ENCODE measurements at places on chromosomes 4 and X. TPM values are rescaled to one million over a fixed set of nuclear protein-coding genes. Genes with fewer than 3 reads are reported as not detected.

The OPRPN gene
- total RNA-seq = not detected

The EPGN gene
- total RNA-seq = 4.3 TPM

The MAGEA11 gene
- total RNA-seq = not detected

The ZNF630 gene
- 5.4 TPM for total RNA-seq

DNA sequence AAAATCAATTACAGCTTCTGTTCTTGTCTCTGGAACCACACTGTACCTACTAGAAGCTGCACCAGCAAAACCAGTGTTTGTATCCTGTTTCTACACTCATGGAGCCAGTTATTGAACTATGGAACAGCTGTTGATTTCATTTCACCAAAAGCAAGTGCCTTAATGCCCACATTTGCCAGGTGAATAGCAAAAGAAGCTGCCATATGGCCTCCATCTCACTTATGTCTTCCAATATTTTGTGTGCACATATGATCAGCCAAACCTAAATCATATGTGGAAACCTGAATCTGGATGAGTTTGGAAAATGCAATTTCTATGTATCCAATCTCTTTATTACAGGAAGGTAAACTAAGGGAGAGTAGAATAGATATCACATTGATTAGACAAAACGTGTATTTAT, 415.8 kb upstream of the GRID2 start:
- DNase-seq = no peak

GRCh38 chr4:158667651-158668198, 4.0 kb downstream of the C4orf46 start:
- no peak for DNase-seq

- no peak for DNase-seq
Measured at GRCh38 chr4:39043861-39044363, 11.7 kb upstream of the TMEM156 start.

GRCh38 chrX:137195991-137196390, 162.2 kb upstream of the GPR101 start:
- DNase-seq = no peak

DNA sequence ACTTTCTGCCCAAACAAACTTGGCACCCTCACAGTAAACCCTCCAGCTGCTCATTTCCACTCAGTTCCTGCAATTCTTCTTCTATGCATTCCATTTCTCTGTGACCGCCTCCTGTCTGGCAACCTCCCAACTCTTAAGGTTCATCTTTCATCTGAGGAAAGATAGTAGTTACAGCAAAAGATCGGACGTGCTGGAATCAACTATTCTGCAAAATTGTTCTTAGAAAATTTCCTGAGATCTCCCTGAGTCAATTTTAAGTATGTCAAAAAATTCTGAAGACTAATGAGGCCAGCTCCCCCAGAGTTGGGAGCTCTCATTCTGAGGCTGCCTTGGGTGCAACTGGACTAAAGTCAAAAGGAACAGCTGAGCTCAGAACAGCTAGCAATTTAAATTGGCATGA, 1026.0 kb downstream of the ADGRL3 start:
- DNase-seq = no peak

- no peak for DNase-seq
Measured at GRCh38 chr4:17657090-17657489, 42.6 kb downstream of the MED28 start.

- DNase-seq = no peak
Measured at GRCh38 chrX:118872102-118872566, 48.5 kb downstream of the ZCCHC12 start.

DNA sequence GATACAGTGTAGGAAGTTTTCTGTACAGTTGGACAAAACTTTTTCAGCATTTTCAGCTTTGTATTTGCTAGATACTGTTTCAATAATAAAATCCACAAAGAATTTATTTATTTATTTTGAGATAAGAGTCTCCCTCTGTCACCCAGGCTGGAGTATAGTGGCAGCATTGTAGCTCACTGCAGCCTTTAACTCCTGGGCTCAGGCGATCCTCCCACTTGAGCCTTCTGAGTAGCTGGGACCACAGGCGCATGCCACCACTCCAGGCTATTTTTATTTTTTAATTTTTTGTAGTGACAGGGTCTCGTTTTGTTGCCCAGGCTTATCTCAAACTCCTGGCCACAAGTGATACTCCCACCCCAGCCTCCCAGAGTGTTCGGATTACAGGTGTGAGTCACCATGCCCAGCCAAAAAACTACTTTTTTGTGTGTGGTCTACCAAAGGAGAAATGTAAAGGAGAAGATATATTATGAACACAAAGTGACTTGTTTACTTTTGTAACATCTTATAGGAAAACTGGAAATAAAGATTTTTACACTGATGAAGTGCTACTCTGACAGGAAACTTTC, 13.0 kb upstream of the SOWAHD start:
- no peak for DNase-seq

DNA sequence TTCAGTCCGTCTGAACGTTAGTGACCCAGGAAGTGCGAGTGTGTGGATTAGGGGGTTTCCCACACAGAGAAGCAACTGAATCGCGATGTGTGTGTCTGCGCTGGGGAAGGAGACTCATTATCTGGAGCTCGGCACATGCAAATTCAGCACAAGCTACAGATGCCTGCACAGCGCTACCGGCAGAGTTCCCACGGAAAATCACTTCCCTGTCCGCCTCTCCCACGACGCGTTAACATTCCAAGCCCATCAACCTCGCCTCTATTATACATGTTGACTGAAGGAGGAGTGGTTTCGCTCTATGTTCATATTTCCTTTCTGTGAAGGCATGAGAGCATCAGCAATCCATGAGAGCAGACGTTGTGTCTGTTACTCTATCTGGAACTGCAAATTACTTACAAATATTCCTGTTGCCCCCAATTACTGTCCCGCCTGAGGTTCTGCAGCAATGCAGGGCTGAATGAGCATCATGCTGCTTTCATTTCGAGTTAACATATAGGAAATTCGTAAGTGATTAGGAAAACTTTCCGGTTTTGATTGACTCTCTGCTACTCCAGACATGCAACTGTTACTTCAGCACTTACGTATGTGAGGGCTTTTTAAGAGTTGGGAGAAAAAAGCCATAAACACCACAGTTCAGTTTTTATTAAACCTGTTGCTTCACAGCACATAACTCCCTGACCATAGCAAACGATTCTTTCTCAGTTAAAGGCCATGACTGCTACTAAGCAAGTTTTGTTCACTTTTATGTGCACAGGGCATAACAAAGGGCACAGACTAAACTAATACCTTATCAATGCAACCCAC, 15.0 kb upstream of the MTNR1A start:
- DNase-seq = no peak

GRCh38 chr4:3792813-3793212, 26.6 kb downstream of the ADRA2C start:
- no peak for DNase-seq

DNA sequence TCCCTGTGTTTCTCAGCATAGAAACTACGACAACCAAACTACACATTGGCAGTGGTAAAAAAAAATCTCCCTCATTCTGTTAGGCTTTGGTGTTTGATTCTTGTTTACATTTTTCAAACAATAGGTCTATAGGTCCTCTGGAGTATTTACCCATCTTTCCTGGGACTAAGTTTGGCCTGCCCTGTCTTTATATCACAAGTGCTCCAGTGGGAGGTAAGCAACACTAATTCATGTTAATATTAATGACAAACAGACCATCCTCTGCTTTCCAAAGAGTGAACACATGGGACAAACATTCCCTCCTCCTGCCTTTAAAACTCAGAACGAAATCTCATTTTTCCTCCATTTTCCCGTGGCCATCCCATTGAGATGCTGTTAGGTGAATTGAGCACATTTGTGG, 514.1 kb upstream of the INTU start:
- no peak for DNase-seq

- DNase-seq = no peak
Measured at GRCh38 chr4:159150396-159150795, 47.5 kb downstream of the RAPGEF2 start.

DNA sequence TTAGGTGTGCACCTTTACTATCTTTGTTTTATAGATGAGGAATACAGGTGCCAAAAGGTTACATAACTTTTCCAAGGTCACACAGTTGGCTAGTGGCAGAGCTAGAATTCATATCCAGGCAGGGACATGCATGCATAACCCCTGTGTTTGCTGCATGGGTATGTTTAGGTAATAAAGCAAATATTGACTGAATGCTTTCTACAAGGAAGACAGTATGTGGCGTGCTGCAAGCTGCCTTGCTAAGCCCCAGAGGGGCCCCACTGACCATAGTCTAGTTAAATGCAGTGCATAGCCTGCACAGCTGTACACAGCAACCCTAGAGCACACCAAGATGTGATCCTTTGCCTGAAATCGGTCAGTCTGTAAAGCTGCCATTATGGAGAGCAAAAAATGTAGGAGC, 320.5 kb upstream of the IGFBP7 start:
- no peak for DNase-seq

DNA sequence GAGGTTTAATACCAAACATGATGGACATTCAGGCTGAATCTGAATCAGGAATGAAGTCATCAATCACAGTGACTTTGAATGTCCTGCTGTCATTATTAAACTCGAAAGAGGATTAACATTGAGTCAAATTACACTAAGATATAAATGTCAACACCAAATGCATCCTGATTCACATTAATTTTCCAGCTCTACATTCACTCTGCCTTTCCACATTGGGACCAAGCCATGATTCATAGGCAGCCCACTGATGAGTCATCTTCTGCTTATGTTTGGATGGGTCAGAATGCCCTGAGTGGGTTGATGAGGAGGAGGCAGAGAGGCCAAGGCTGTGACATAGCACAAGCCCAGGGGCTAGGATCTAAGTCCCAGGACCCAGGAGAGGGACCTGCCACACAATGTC, 247.6 kb upstream of the RPS6KA3 start:
- no peak for DNase-seq

DNA sequence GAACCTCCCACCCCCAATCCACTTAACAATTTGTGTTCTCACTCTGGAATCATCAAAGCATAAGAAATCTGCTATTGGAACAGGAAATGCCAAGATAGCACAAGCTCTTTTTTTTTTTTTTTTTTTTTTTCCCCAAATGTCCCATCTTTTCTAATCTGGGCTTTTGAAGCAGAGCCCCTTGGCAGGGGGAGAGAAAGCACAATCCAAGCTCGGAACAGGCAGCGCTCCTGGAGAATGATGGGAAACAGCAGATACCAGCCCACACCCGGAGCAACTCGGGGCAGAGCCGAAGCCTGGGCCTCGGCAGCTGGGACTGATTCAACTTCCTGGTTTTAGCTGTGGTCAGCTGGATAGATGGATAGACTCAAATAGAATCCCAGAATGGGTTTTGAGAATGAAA, 235.1 kb downstream of the QDPR start:
- DNase-seq = peak; percentile 59

DNA sequence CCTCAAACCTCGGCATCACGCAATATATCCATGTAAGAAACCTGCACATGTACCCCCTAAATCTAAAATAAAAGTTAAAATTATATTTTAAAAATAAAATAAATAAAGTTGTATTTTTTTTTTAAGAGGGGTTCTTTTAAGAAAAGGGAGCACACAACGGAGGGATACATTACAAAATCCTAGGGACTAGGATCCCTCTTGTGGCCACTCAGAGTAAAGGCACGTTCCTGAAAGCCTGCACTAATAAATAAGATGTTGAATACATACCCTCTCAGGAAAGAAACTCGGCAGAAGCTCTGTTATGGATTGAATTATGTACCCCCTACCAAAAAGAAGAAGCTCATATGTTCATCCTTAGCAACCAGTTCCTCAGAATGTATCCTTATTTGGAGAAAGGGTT, 50.9 kb upstream of the PRDX4 start:
- no peak for DNase-seq

GRCh38 chrX:13506574-13506973, 62.8 kb upstream of the EGFL6 start:
- DNase-seq = peak; percentile 73

- no peak for DNase-seq
Measured at GRCh38 chr4:26220696-26221095, 100.1 kb upstream of the RBPJ start.

Measured in sciatic nerve (tissue), 2 donors.